ENCODE measurements at places on chromosomes 2 and 18.

DNA sequence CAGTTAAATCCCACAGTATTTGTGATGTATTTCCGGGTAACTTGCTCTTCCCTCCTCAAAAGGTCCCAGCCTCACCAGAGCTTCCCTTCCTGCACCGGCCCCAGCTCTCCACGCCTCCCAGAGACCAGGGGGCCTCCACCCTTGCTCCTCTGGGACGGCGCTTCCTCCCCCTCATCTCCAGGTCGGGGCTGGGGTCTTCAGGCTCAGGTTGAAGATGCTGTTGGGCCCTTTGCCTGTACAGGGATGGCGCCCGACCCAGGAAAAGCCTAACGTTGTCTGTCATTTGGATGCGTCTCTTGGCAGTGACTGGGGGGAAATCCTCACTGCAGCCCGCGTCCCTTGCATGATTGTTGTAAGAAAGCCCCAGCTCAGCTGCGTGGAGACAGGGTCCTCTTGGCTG is 126.7 kb downstream of the TPO start:
- no peak for DNase-seq

GRCh38 chr2:67844024-67844540 is 218.7 kb downstream of the C1D start:
- DNase-seq = no peak

DNA sequence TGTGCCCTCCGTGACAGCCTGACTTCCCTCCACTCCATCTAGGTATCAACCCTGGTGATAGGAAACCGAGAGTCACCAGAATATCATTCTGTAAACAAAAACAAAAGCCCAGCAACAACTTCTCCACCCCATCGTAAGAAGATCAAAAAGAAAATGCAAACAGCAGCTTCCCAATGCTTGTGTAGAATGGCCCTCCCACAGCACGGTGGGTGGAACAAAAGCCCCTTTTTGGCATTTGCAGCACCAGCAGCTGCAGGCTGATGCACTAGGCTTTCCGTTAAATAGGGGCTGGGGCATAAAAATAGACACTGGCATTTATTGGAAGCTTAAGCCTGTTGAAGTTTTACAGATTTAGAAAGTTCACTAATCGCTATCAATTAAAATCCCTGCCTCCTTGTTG is 513.0 kb downstream of the GALR1 start:
- no peak for DNase-seq

DNA sequence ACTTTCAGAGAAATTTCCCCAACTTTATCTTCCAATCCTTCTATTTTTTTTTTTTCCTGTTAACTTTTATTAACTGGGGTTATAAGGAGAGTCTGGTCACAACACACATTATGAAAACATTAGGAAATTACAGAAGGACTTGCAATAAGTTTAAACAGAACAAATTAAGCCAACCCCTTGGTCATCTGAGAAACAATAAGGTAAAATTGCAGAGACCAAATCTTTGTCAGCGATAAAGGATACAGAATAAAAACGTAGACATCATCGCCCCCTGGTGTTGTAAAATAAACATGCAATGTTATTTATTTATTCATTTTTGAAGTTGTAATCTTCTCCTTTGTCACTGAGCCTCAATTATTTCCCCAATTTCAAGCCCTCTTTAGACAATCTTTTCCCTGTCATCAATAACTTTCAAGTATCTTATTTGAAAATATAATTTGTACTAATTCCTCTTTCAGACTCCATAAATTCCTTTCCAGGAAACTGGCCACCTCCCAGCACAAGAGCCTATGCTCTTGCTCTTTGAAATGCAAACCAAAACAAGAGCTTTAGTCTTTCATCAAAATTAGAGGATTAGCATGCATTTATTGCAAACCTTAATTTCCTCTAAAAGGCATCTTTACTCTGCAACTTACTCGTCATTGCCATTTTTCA is 19.5 kb downstream of the G6PC2 start:
- DNase-seq = peak; percentile 13

- no peak for DNase-seq
These were observed 1081.5 kb upstream of the ZEB2 start for GRCh38 chr2:145601361-145601925.

- DNase-seq = no peak
These were observed 129.2 kb downstream of the HNMT start for GRCh38 chr2:138093455-138093854.

GRCh38 chr2:185618625-185619024 is 120.0 kb upstream of the FSIP2 start:
- DNase-seq = no peak

- DNase-seq = no peak
These were observed 24.1 kb downstream of the EIF2AK3 start for GRCh38 chr2:88603146-88603545.

GRCh38 chr2:55224761-55225261 is 7.3 kb downstream of the CLHC1 start:
- DNase-seq = no peak

DNA sequence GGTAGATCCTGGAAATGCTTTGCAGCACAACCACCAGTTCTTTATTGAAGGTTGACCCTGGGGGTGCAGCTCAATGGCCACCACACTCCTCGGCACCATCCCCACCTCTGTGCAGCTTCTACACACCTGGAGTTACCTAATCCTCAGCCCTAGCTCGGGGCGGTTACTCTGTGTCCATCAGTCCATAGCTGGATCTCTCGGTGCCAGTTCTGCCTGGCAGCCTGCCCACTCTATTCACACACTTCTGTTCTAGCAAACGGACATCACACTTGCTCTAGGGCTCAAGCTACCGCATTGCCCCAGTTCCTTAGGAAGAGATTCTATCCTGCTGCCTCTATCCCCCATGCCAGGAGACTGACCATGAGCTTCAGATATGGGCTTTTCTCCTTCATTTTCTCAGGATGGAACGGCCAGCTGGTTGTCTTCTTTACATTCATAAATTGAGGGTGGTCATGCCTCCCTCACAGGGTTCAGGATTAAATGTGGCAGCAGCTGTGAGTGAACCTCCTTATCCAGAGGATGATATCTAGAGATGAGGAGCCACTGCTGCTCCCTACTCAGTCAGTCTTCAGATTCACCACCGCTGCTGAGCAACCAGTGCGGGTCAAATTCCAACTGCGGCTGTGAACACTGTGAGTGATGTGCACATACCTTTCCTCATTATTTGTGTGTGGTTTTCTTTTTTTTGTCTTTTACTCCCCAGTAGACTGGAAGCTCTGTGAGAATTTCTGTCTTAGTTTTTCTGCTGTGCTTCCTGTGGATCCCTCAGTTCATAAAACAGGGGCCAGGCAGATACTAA is 66.9 kb upstream of the TRIB2 start:
- DNase-seq = peak; percentile 10

- no peak for DNase-seq
These were observed 686.2 kb upstream of the FSHR start for GRCh38 chr2:49840428-49840975.

All from NCI-H2029 (cell line).